NCI-H345 (cell line): ENCODE measurements at places on chromosomes 3 and 15.
A peak's percentile ranks its signal among the peaks of the same experiment; 100 is the strongest.

DNA sequence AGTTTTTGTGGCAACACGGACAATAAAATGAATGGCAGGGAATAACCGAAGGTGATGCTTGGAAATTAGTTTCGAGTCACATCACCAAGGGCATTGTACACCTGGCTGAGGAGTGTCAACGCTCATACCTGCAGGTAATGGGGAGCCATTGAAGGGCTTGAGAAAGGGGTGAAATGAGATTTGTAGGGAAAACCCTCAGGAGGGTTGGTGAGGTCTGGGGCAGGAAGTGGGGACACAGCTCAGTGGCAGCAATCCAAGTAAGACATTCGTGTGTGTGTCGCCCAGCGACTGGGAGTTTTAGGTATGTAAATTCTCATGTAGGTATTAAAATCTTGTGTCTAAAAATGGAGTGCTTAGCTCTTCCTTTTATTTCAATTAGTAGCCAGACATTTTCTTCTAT is 14.3 kb downstream of the PARP14 start:
- no peak for DNase-seq

DNA sequence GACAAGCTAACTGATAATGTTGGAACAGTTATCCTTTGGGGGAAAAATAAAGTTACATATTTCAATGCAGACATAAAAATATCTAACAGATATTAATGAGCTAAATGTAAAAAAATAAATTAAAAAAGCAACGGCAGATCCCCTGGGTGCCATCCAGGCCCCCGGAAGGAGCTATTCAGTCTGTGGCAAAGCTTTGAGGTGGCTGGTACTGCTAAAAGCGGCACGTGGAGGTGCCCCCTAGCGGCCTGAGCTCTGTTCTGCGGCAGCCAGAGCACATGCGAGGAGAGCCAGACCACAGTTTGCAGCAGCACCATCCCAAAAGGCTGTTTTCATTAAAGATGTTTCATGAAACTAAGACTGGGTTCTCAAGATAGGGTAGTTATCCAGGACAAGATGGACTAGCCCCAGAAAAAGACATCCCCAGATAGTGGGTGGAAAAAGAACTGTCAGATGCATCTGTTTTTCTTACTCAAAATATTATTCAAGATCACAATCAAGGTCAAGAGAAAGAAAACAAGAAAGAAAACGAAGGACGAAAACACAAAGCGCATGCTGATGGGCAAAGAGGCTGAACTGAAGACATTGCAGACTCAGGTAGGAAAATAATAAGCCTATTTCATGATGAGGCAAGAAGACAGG is 18.7 kb downstream of the AP3S2 start:
- peak; percentile 58 for DNase-seq

DNA sequence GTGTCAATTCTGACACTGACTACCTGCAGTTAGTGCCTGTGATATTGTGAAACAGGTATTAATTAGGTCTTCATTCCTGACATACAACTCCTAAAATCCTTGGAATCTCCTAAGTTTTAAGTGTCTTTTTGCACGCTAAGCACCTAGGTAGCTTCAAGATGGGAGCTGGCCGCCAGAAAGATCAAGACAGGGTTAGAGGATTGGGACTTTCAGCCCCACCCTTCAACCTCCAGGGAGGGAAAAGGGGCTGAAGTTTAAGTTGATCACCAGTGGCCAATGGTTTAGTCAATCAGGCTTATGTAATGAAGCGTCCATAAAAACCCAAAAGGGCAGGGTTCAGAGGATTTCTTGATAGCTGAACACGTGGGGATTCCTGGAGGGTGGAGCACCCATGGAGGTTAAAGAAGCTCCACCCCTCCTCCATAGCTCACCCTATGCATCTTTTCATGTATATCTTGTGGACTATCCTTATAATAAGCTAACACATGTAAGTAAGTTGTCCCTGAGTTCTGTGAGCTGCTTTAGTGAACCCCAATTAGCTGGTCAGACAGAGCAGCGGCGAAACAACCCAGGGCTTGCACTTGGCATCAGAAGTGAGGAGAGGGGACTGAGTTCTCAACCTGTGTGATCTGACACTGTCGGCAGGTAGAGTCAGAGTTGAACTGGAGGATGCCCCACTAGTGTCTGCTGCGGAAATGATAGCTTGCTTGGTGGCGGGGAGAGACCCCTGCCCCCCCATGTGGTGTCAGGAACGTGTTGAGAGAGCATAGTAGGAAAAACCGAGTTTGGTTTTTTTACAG is 12.8 kb upstream of the SRP14 start:
- no peak for DNase-seq

- DNase-seq = no peak
These were observed 274.5 kb downstream of the NEK10 start for GRCh38 chr3:27094721-27095120.

DNA sequence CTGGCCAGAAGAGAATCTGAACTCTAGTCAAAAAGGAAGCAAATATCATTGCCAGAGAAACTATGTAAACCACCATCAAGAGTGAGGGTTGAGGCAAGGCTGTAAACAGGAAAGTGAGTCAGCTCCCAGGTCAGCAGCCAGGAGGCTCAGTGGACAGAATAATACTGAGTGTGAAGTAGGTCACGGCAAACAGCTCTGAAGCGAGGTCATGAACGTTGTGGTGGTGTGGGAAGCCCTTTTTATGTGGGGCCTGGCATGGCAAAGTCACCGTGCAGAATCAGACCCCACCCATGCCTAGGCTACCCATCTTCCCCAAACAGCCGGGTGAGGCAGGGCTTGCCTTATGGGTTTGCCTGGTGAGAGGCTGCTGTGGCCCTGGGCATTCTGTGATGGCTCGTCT is 43.9 kb downstream of the THBS1 start:
- DNase-seq = no peak

GRCh38 chr15:39851500-39852092 is 68.5 kb downstream of the GPR176 start:
- DNase-seq = no peak

GRCh38 chr3:133568294-133569014 is 5.0 kb upstream of the CDV3 start:
- no peak for DNase-seq

GRCh38 chr3:17979911-17980310 is 237.5 kb upstream of the TBC1D5 start:
- DNase-seq = no peak

- no peak for DNase-seq
These were observed 163.1 kb downstream of the IL1RAP start for GRCh38 chr3:190677001-190677400.

- DNase-seq = no peak
These were observed 64.8 kb downstream of the TRIM71 start for GRCh38 chr3:32882603-32883025.
